ENCODE measurements at places on chromosomes 11 and 22.

DNA sequence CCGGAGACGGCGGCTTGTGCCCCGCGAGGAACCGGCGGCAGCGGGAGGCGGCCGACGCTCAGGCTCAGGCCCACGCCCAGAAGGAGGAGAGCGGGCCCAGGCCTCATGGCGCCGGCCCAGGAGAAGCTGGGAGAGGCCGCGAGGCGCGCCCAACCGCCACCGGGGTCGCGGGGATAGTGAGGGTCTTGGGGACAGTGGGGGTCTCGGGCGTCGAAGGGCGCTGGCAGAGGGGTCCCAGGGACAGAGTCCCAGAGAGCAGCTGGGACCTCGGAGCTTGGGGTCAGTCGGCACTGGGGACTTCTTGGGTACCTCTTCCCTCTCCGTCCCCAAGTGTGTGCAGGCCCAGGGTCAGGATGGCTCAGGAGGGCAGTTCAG lies at the start of gene PKDREJ:
TSS of gene PKDREJ (minus strand) at position 128 of the 375 bp plus-strand sequence. CDS start at position 107, 21 bp downstream.
- no peak for DNase-seq

DNA sequence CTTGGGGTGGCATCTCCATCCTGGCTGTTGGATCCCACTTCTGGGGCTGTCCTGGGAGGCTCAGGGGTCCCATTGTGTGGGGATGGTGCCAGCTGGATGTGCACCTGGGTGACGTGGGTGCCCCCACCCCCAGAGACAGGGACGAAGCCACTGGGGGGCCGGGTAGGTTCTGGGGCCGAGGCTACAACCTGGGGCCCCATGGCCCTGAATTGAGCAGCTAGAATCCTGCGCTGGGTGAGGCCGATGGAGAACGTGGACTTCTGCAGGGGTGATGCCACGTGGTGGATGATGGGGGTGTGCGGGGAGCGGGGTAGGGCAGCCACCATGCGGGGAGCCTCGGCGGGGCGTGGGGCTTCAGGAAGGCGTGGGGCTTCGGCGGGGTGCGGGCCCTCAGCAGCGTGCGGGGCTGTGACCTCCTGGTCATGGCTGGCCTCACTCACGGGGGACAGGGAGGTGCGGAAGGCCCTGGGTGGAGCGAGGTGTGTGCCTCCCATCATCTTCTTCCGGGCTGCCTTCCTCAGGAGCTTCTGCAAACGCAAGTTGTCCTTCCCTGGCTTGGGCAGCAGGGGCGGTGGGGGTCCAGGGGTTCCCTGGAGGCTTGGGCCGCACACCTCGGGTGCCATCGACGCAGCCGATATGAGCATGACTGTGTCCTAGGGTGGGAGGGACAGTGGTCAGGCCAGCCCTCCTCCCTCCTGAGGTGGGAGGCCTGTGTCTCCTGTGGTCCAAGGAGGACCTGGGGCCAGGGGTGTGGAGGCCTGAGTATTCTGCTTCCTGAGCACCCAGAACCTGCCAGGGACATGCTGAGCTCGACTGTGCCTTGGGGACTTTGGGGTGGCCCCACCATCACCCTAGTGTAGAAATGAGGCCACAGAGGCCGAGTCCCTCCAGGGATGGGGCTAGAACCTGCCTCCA lies 1.5 kb downstream of the PRR33 start:
- DNase-seq = no peak

- DNase-seq = no peak
These were observed 19.6 kb downstream of the VPS37C start for GRCh38 chr11:61141601-61142028.

- no peak for DNase-seq
These were observed 1.4 kb downstream of the UCP2 start for GRCh38 chr11:73981051-73981805.
